ENCODE measurements at places on chromosomes 6 and 20.
A peak's percentile ranks its signal among the peaks of the same experiment; 100 is the strongest.

DNA sequence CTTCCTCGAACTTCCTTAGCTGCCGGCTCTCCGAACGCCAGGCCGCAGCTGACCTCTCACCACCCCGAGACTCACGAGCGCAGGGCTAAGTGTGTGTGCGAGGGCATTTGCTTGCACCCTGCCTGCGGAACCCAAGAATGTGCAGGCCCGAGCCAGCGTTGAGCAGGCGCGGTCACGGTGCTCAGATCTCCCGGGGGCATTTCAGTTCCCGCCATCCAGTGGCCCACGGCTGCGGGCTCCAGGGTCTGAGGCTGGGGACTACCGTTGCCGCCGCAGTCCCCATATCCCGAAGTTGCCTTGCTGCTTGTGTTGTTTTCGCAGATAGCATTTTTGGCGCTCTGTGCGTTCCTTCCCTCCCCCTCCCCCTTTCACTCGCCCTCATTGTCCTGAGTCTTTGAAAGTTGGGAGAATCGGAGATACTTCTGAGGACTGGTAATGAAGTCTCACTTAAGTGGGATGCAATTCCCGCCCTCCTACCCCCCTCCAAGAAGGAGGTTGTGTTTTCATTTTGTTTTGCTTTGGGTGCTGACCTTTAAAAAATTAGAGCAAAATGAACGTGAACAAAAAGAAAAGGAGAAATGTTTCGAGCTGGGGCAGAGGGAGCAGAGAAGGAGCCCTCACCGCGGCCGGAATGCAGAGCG is 1.7 kb downstream of the NR2E1 start:
- H3K27me3 ChIP-seq: peaks cover 94% of the 10 kb centered on the region
- H3K4me1 ChIP-seq: peaks cover 30% of the 10 kb centered on the region
- peak overlapping the region; percentile 80 for H3K27ac ChIP-seq

GRCh38 chr20:63969838-63970713 is at the start of gene ZNF512B:
Gene ZNF512B (minus strand): TSS chr20:63969930. CDS start chr20:63967950, 1,980 bp downstream.
- peaks cover 2% of the 10 kb centered on the region for H3K27me3 ChIP-seq
- peaks cover 7% of the 10 kb centered on the region for H3K36me3 ChIP-seq
- H3K4me1 ChIP-seq: peaks cover 30% of the 10 kb centered on the region
- peak; percentile 74 for DNase-seq
- peak within 1 kb of the TSS; percentile 87 for H3K27ac ChIP-seq

GRCh38 chr20:21067255-21067654 is 38.9 kb downstream of the LINC00237 start:
- H3K27ac ChIP-seq: no peak overlapping the region
- H3K4me1 ChIP-seq: no peaks in the 10 kb centered on the region
- no peaks in the 10 kb centered on the region for H3K36me3 ChIP-seq
- no peak for DNase-seq
- H3K4me3 ChIP-seq: no peak overlapping the region

DNA sequence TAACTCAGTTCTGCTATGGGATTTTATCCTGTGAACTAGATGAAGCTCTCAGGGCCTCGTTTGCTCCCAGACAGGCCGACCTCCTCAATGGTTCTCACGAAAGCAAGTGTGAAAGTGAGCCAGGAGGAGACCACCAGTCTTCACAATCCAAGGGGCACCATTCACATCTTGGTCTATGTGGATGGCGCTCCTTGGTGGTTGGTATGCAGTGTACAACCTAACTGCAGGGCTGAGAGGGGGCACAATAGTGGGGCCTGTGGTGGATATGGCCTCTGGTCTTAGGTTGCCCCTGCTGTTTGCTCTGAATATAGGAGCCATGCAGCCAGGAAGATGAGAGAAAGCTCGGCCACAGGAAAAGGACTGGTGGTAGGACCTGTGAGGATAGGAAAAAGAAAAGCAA is 24.7 kb downstream of the TRIM26 start:
- H3K27ac ChIP-seq: no peak overlapping the region
- H3K4me1 ChIP-seq: no peaks in the 10 kb centered on the region
- no peak for DNase-seq
- peaks cover 63% of the 10 kb centered on the region for H3K36me3 ChIP-seq

DNA sequence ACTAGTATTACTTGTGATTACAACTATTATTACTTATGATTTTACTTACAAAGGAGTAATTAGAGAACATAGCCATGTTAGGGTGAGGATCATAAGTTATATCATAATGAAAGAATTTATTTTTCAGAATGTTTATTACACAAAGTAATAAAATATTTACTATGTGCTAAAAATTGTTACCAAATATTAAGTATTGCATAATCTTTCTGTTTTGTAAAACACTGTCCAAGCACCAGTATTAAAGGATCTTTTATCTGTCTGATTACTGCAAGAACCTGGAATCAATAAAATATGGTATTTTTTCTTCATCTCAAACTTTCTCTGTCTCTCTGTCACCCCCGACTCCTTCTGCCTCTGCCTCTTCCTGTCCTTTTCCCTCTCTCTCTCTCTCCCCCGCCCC is 250.1 kb downstream of the BCKDHB start:
- DNase-seq: no peak
- no peaks in the 10 kb centered on the region for H3K27me3 ChIP-seq
- no peak overlapping the region for H3K4me3 ChIP-seq
- H3K36me3 ChIP-seq: no peaks in the 10 kb centered on the region
- H3K4me1 ChIP-seq: no peaks in the 10 kb centered on the region

Data from activated CD4-positive, alpha-beta T cell treated with anti-CD3 and anti-CD28 coated beads, Interleukin-2, amount 10 ng/mL, durations not matched to agents 7 days and 5 days (primary cell).